Heart left ventricle (tissue), 16 donors: ENCODE measurements at places on chromosomes 5 and 9.

GRCh38 chr9:6128030-6128429 is 87.6 kb upstream of the IL33 start:
- no peak for DNase-seq

DNA sequence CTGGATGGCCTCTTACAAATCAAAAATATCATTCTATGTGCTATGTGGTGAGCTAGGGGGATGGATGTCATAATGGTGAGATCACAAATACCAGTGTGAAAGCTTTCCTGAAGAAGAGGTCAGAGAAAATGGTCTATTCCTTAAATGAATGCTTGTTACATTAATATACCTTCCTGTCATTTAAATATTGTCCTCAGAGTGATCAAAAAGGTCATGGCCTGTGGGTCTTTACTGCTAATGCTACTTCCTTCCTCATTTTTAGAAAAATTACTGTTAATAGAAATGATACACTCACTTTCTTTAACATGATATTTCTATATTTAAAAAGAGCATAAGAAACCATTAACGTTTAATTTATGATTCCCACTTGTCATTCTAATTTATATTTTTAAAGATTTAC is 9.7 kb downstream of the OMD start:
- no peak for DNase-seq

DNA sequence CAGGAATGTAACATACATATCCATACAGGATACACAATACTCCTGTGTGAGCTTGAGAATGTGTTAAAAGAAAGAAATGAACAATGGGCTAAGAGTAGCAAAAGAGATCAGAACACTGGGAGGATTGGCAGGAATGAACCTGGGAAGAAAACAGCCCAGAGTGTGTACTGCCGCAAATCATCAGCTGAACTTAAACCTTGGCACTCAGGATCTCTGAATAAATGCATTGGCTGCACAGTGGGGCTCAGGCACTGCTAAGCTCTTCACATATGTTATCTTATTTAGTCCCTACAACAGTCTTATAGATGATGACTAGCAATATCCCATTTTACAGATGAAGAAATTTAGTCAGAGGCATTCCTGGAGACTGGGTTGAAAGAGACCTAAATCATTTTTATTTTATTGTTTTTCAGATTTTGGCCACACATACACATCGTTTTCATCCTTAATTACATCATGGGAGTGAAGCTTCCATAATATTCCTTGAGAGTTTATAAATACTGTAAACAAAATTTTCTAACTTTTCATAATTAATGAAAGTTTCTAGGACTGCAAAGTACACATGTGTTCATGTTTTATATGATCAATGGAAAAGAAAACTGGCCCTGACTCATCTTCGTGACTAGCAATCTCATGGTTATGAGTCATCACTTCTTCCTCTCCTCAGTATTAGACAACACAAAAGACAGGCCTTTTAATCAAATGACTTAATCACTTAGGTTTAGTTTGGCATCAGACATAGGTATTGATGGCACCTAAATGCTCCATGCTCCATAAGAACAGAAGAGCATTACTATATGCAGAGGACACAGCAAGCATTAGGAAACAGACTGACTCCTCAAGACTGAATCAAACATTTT is 59.2 kb downstream of the CDH18 start:
- DNase-seq: no peak

GRCh38 chr5:135810188-135810943 is 24.1 kb upstream of the SLC25A48 start:
- no peak for DNase-seq

DNA sequence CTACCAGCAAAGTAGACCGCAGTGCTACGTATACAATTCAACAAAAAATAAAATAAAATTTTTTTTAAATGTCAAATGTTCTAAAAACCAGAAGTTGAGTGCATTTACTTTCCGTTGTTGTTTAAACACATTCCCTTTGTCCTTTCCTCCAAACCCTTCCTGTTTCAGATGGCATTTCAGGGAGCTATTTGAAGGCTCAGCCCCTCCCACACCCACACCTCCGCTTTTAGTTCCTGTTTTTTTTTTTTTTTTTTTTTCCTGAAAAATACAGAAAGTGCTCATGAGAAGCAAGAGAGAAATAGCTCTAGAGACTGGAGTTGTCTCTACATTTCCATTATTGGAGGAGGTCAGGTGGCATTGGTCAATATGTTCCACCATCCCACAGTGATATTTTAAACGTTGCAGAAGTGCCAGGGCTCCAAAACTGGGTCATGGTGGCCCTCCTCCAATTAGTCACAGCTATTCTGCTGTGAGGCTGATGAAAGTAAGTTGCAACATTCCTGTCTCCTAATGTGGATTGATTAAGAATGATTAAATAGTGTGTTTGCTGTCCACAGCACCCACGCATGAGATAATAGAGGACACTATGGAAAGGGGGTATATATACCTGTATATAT is 106.9 kb downstream of the GABRG2 start:
- DNase-seq: no peak

DNA sequence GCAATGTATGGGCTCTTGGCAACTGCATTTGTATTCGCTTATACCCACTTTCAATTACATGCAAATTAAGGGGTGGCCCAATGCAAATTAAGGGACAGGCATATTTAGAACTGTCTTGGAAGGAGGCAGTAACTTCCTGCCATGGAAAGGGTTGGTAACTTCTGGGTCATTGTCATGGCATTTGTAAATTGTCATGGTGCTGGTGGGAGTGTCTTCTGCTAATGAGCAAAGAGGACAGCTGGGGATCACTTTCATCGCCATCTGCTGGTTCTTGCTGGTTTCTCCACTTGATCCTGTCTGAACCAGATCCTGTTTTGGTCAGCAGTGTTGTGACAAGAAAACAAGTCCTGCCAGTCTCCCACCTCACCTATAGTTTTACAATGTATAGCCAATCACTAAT is 23.3 kb upstream of the UGT3A2 start:
- no peak for DNase-seq

DNA sequence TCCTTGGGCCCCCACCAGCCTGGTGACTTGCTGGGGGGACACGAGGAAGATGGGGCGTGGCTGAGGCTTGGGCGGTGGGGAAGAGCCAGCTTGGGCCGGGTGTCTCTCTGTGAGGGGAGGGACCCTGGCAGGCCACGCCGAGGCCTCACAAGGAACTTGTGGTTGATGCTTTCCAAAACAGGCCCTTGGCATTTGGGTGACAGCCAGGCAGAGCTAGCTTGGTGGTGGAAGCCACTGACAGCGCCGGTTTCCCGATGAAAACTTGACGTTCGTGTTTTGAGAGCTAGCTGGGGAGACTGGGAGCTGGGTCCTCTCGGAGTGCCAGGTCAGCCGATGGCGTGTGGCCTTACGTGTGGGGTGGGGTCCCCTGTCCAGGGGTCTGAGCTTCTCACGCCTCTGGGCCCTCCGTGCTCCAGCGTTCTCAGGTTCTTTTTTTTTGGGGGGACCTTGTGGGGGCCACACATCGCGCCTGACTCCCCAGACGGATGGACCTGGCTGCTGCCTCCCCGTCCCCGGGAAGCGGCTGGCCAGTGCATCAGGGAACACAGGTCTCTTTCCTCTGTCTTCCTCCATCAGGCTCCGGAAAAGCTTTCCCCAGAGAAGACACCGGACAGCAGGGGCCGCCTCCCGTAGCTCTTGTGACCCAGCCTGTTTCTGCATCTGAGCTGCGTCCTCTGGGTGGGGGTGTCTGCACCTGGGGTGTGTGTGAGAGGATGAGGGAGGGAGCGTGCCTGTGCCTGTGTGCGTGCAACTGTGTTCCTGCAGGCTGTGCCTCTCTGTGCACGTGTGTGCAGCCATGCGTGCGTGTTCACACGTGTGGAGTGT is 129.3 kb upstream of the LPCAT1 start:
- no peak for DNase-seq

DNA sequence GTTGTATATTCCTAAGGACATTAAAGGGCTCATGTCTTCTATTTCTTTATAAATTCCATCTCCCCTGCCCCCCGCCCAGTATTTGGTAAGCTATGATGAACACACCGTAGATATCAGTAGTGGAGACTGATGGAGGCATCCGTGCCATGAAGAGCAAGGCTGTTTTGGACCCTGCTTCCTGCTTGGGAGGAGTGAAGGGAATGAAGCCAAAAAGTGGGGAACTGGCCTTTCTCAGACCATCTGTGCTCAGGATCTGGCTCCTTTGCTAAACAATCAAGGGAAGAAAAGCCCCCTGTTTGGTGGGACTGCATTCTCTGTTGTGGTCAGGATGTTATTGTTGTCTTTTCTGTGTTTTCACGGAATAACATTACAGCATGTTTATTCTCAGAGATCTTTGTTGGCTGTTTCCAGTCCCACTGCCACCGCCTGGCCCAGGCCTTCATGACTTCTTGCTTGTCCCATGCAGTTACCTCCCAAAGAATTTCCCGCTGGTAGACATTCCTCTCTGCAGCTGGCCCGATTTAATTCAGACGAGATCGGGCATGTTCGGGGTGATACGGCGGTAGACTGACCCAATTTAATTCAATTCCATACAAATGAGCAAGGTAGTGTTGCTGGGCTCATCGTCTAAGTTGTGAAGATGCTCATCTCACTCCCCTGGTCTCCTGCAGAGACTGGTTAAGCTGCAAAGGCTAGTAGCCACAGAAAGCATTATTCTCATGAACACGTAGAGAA is 31.4 kb upstream of the ANKH start:
- no peak for DNase-seq

DNA sequence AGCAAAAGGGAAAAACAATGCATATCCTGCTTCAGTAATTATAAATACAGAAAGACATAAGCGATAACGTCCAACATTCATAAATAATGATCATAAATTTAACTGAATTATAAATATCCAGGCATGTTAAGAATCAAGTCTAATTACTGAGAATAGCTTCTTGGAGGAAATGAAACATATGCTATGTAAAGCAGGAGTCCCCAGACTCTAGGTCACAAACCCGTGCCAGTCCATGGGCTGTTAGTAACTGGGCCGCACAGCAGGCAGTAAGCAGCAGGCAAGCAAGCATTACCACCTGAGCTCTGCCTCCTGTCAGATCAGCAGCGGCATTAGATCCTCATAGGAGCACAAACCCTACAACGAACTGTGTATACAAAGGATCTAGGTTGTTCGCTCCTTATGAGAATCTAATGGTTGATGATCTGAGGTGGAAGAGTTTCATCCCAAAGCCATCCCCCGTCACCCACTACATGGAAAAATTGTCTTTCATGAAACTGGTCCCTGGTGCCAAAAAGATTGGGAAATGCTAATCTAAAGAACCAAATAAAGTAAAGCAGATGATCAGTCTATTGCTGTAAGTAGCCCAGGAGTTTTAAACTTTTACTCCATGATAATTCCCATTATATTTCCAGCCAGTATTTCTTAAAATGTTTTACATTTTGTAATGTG is 50.4 kb downstream of the CERT1 start:
- no peak for DNase-seq

GRCh38 chr5:120405923-120406322 is 58.2 kb upstream of the PRR16 start:
- DNase-seq: no peak

DNA sequence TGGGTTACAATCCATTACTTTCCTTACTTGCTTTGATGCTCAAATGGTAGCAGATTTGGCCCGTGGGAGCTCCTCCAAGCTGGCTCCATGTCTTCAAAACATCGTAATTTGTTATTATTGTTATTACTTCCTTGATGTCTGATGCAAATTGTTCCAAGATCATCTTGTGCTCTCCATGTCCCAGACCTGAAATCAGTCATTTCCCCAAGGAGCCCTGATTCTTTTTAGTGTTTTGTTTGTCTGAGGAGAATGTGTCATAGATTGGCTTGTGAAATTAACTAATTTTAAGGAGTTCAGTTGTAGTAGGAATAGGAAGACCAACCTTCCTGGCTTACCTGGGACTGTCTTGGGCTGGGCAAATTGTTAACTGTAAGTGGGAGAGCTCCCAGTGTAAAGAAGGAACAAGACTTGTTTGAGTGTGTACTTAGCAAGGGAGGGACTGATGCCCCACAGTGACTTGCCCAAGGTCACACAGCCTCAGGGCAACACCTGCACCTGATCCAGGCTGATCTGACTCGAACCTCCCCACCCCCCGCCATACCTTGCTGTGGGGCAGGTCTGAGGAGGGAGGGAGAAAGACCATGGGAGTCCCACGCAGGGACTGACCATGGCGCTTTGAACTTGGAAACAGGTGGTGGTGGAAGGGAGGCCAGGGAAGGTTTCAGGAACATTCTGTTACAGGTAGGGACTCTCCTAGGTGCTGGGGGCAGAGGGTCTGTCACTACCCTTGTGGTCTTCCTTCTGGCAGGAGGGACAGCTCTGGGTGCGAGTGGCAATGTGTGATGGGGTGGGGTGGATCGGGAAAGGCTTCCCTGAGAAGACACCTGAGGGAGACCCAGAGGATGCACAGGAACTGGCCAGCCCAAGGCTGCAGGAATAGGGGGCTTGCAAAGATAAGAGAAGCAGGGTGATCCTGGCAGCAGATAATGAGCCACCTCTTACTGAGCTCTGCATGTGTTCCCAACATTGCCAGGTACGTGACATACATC is 2.7 kb upstream of the BICD2 start:
- no peak for DNase-seq

DNA sequence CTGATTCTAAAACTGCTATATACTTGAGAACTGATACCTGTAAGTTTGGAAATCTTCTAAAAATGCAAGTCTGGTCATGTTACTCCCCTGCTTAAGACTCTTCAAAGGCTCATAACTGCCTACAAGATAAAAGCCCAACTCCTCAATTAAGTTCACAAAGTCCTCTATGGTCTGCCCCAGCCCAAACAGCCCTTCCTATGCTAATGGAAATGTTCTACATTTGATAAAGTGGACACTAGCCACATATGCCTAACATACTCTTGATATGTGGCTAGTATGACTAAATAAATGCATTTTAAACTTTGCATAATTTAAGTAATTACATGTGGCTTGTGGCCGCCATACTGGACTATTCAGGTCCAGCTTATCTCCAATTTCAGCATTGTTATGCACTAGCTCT is 204.5 kb downstream of the AP3B1 start:
- no peak for DNase-seq

- DNase-seq: no peak
Measured at GRCh38 chr5:150192462-150192861, 2.6 kb downstream of the SLC6A7 start.

DNA sequence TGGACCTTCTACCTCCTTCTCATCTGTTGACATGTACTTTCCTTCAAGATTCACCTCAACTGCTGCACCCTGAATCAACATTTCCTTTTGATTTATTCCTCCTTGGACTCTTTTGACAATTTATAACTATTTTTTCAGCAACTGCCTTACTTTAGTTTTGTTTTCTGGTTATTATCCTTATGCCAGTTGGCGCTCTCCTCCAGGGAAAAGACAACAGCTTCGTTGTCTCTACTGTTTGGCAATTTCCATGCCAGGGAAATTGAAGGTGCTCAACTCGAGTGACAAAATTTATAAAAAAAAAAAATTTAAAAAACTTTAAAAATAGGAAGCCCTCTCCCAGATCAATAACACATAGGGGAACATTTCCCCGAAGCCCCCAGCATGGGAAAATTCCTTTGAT is 549.2 kb upstream of the DMAC1 start:
- DNase-seq: no peak

GRCh38 chr5:161535762-161536161 is 10.8 kb downstream of the GABRB2 start:
- DNase-seq: no peak

- DNase-seq: no peak
Measured at GRCh38 chr5:96909003-96909402, 26.9 kb upstream of the LNPEP start.
